ENCODE measurements at places on chromosomes 13 and 19.

DNA sequence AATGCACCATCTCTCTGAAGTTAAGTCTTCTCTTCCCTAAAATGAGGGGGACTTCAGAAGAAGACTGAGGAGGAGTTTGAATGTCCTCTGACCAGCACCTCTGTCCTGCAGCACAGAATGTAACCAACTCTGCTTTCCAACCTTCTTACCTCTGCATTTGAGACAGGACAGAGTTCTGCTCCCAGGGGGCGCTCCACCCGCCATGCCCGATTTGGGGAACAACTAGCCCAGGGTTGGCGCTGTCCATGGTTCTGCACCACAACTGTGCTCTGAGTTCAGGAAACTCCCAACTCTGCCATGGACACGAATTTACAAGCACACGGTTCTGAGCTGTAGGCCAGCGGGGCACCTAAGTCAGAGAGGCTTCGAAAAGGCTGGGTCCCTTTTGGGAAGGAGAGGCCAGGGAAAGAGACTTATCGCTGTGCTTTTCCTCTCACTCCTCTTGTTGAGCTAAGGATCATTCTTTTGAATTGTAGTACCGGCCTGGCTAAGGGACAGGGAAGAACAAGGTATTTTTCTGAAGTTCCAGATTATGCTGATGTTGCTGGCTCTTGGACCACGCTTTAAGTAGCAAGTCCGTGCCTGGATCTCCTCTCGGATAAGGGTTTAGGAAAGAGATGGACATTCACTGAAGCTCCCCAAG is 22.2 kb downstream of the SIGLEC5 start:
- DNase-seq = peak; percentile 27

DNA sequence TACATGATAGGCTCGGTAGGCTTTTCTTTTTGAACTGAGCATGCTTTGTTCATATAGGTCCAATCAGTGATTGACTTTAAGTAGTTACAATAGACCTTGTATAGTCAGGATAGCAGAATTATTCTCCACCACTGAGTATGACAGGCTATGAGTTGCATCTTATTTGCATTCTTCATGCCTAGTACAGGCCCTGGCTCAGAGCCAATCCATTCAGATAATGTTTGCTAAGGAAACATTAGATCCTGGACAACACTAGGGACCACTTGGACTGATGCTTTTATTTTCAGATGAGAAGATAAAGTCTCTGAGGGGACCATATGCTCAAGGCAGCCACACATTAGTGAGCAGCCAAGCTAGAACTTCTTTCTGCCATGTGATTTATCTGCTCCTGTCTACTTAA is 133.9 kb downstream of the KL start:
- no peak for DNase-seq

GRCh38 chr13:37100731-37101130 is 4.7 kb downstream of the CSNK1A1L start:
- no peak for DNase-seq

GRCh38 chr19:13869281-13869680 is 7.7 kb upstream of the NANOS3 start:
- no peak for DNase-seq

- peak; percentile 47 for DNase-seq
Measured at GRCh38 chr19:1811942-1812425, at the start of gene ATP8B3. Gene ATP8B3, minus strand, starts transcription at chr19:1812276. Its CDS starts 540 bp downstream, at chr19:1811736.

DNA sequence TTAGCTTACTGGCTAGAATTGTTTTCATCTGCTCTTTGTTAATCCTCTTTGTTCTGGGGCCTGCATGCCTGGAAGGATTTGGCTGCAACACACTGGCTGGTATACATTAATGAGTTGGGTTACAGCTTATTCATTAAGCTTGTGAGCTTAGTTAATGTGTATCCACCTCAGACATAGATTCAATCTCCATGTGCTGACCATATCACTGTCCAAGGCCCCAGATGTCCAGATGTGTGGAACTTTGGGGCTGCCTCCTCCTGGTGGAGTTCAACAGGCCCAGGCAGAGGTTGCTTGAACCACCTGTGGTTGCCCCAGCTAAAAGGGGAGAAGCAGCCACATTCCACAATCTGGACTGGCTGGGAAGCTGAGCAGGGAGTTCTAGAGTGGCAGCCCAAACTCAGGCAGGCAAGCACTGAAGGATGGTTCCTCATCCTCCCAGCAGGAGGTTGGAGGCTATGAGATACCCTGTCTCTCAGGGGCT is 5.4 kb downstream of the DIAPH3 start:
- no peak for DNase-seq

DNA sequence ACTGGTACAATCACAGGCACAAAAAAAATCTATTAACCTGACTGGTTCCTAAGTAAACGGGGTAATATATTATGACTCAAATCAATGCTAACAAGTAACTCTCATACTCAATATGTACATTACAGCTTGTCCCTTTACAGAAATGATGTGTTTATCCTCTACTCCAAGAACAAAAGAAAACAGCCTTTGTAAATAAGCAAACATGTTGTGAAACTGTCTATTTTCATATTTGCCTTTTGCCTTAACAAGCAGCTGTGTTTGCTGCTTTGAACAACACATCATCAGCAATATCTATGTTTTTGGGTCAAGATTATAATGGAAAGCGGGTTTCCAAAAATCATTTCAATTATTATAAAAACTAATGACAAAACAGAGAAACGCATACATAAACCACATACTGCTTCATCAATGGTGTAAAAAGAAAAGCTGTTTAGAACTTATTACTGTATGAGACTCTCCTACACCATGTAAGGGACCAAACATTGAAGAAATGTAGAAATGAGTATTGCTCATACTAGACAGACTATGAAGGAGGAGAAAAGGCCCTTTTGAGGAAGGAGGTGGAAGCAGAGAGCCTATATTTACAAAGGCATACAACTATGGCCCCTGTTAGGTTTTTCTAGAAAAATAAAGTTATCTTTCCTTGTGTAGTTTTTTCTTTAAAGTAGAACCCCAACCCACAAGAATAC is 14.8 kb downstream of the TBC1D4 start:
- no peak for DNase-seq
